NCI-H345 (cell line): ENCODE measurements at places on chromosomes 11 and 22.

- no peak for DNase-seq
These were observed 68.5 kb downstream of the DHCR7 start for GRCh38 chr11:71379701-71380100.

DNA sequence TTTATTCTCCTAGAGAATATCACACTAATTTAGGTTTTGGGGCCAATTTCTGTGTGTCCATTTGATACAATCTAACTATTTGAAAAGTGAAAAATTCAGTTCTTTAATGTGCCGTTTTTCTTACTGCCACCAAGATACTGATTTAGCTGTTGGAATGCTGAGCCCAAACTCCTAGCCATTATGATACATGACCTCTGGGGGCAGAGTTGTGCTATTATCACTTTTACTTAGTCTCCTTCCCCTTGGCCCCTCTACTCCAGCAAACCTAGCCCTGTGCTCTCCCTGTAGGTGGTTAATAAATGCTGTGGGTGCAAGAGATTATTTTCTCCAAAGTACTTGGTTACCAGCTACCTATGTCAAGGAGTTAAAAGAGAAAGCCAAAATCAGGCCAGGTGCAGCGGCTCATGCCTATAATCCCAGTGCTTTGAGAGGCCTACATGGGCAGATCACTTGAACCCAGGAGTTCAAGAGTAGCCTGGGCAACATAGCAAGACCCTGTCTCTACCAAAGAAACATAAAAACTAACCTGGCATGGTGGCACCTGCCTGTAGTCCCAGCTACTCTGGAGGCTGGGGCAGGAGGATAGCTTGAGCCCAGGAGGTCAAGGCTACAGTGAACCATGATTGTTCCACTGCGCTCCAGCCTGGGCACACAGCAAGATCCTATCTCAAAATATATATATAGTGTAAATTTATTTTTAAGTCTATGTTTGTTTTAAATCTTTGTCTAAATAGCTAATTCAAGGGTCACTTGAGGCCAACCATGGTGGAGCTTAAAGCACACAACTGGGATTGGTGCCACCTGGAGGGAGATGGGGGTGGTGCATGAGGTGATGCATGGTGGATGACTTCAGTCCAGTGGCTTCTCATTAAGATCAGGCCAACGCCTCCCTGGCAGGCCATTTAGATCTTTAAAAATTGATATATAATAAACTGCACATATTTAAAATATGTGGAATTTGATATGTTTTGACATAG is 193.2 kb upstream of the PLET1 start:
- peak; percentile 9 for DNase-seq

GRCh38 chr22:27517361-27518155 is 284.0 kb downstream of the MN1 start:
- DNase-seq = no peak

DNA sequence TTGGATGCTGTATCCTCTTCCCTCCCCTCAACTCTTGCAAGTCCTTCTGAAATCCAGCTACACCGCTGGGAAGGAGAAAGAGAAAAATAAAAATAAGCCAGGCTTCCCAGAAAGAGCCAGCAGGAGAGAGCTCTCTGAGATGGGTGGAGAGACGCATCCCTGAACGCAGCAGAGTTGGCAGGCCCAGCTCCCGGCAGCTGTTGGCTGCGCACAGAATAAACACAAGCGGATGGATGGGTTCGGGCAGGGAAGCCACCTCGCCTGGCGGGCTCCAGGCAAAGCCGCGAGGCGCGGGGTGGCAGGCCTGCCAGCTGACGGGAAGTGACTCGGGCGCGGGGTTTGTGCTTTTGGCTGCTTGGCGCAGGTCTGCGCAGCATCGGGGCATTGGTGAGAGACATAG is 537.7 kb downstream of the MIAT start:
- DNase-seq = no peak

- no peak for DNase-seq
These were observed 127.0 kb downstream of the COMMD9 start for GRCh38 chr11:36162006-36162882.

- DNase-seq = no peak
These were observed 7.8 kb upstream of the PPM1F start for GRCh38 chr22:21960200-21961126.

DNA sequence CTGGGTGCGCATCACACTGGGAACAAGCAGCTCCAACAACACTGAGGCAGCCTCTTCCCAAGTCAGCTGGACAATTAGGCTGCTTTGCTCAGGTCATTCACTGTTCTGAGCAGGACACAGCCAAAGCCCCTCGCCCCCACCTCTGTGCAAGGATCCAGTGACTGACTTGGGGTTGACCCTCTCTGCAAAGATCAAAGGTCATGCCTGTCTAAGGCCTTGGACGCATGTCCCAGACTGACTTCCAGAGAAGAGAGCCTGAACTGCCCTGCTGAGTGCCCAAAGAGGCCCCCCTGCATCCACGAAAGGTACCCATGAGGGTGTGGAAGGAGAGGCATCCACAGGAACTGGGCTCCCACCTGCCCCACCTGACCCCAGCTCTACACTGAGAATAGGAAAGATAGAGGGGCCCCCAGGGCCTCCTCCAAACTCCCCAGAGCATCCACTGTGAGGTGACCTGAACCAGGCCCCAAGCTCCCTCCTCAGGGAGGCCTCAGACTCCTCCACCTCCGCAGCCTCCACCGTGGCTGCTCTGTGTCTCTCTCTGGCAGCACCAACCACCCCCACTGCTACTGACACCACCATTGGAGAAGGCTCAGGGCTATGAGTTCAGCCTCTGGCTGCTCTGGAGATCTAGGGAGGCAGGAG is 53.5 kb downstream of the IGLL5 start:
- no peak for DNase-seq
